Neural progenitor cell (in vitro differentiated cells): ENCODE measurements at places on chromosomes 7 and 10. TPM values are rescaled to one million over a fixed set of nuclear protein-coding genes. Genes with fewer than 3 reads are reported as not detected.

- H3K27ac ChIP-seq: no peak overlapping the region
- no peaks in the 10 kb centered on the region for H3K4me1 ChIP-seq
- no peak overlapping the region for H3K4me3 ChIP-seq
- H3K36me3 ChIP-seq: no peaks in the 10 kb centered on the region
- DNase-seq: no peak
Observed at GRCh38 chr7:107236862-107237261, 68.1 kb downstream of the HBP1 start.

DNA sequence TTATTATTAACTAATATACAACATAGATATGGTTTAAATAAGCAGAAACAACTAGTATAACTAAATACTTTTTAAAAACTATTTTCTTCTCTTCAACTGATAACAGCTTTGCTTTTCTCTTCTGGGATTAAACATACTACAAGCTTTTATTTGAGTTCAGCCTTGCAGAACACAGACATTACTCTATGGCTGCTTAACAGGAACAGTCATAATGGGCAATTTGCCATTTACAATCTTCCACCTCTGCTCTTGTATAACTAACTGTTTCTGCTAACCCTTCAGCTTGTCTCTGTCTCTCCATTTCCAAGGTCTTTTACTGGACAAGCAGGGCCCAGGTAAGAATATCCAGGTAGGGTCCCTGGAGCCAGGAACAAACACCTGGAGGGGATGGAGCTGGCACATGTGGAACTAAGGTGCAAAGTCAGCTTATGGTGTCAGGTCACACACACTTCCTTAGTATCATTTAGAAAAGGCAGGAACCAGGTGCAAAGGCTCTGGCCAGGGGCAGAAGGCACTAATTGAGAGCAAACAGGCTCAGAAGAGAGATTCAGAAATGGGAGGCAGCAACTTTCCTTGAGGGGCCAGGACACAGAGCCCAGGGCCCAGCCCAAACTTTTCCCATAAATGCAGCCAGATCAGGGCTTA, 93.1 kb downstream of the STRA8 start:
- H3K36me3 ChIP-seq: no peaks in the 10 kb centered on the region
- H3K4me3 ChIP-seq: no peak overlapping the region
- no peaks in the 10 kb centered on the region for H3K4me1 ChIP-seq
- no peaks in the 10 kb centered on the region for H3K27me3 ChIP-seq
- no peak for DNase-seq

DNA sequence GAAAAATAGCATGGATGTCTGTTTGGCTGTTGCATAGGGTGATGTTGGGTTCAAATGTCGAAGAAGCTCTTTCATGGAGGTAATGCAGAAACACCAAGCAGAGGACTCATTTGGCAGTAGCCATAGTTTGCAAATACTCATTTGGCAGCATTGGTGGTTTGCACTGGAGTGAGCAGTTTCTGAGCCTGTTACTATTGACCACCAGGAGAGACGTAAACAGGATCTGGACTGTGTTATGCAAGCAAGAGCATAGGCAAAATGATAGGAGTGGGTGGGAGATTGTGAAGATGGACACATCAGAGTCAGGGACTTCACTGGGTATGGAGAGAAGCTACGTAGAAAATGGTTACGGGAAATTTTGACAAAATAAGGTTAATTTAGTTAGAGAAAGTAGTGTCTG, 22.9 kb upstream of the A1CF start:
- H3K27ac ChIP-seq: no peak overlapping the region
- no peaks in the 10 kb centered on the region for H3K36me3 ChIP-seq
- no peak overlapping the region for H3K4me3 ChIP-seq

GRCh38 chr10:71309919-71310318, 9.1 kb upstream of the SLC29A3 start:
- no peak for DNase-seq
- peaks cover 15% of the 10 kb centered on the region for H3K27me3 ChIP-seq
- no peaks in the 10 kb centered on the region for H3K36me3 ChIP-seq
- no peak overlapping the region for H3K27ac ChIP-seq

ADAMTS14 gene
- 0.53 TPM in 1 of 2 replicates, not detected in the other for total RNA-seq

FOXI2 gene
- not detected in 2 replicates for total RNA-seq
